Activated CD8-positive, alpha-beta T cell treated with anti-CD3 and anti-CD28 coated beads, Interleukin-2, amount 10 ng/mL, durations not matched to agents 7 days and 5 days (primary cell): ENCODE measurements at places on chromosomes 16 and 17. TPM values are rescaled to one million over a fixed set of nuclear protein-coding genes. Genes with fewer than 3 reads are reported as not detected.

Gene TBC1D3I
- 0.31 TPM for total RNA-seq

Gene OTOA
- not detected for total RNA-seq

Gene RSKR
- 23.0 TPM for total RNA-seq

Gene MT1M
- total RNA-seq = not detected

Gene NAGLU
- total RNA-seq = 19.3 TPM

DNA sequence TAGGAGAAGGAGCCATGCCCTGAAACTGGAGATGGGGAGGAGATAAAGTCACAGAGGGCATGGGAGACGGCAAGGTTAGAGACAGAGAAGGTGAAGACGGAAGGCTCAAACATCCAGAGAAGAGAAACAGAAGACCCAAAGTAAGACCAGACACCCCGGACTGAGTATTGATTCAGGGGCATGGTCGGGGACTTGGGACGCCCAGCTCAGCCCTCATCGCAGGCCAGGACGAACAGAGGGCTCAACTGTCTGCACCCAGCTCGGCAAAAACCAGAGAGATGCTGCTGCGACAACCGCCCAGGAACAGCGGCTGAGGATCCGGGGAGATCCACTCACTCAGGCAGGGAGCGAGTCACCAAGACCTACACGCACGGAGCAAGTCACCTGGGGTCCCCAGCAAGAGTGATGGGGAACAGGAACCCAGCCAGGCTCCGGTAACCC lies 999 bp downstream of the XYLT1 start:
- H3K4me1 ChIP-seq = peaks cover 53% of the 10 kb centered on the region
- peak overlapping the region; percentile 91 for H3K27ac ChIP-seq
- H3K4me3 ChIP-seq = peak overlapping the region; percentile 90

- peak overlapping the region; percentile 71 for H3K27ac ChIP-seq
- H3K27me3 ChIP-seq = peaks cover 74% of the 10 kb centered on the region
- H3K36me3 ChIP-seq = peaks cover 3% of the 10 kb centered on the region
- no peak for DNase-seq
- peaks cover 36% of the 10 kb centered on the region for H3K4me1 ChIP-seq
Observed at GRCh38 chr17:48611213-48611612, 396 bp upstream of the HOXB7 start.

DNA sequence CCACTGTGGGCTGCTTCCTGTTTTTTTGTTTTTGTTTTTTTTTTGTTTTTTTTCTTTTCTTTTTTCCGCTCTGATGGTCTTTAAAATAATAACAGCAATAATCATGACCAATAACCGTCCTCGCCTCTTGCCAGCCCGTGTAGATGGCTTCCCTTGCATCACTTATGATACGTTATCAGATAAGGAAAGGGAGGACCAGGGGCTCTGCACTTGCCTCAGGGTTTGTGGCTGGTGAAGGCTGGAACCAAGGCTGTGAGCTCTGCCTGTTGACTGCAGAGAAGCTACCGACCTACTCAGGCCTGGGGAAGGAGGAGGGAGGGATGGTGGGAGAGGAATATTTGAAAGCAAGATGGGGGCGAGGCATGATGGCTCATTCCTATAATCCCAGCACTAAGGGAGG lies 114.0 kb upstream of the SDK2 start:
- H3K4me1 ChIP-seq = peaks cover 3% of the 10 kb centered on the region
- no peaks in the 10 kb centered on the region for H3K27me3 ChIP-seq
- H3K4me3 ChIP-seq = no peak overlapping the region

- peaks cover 53% of the 10 kb centered on the region for H3K36me3 ChIP-seq
- no peak for DNase-seq
- no peaks in the 10 kb centered on the region for H3K27me3 ChIP-seq
- no peak overlapping the region for H3K27ac ChIP-seq
- no peaks in the 10 kb centered on the region for H3K4me1 ChIP-seq
Observed at GRCh38 chr17:50993544-50993943, 127.1 kb downstream of the SPAG9 start.

- peaks cover 19% of the 10 kb centered on the region for H3K27me3 ChIP-seq
- H3K4me1 ChIP-seq = no peaks in the 10 kb centered on the region
- no peak overlapping the region for H3K4me3 ChIP-seq
- no peak overlapping the region for H3K27ac ChIP-seq
- no peak for DNase-seq
Observed at GRCh38 chr17:56451629-56452028, 141.9 kb upstream of the NOG start.

- peaks cover 9% of the 10 kb centered on the region for H3K36me3 ChIP-seq
- H3K27me3 ChIP-seq = no peaks in the 10 kb centered on the region
- no peak for DNase-seq
- peak overlapping the region; percentile 34 for H3K4me3 ChIP-seq
- H3K27ac ChIP-seq = peak overlapping the region; percentile 39
Observed at GRCh38 chr16:4800290-4801041, 2.0 kb downstream of the ROGDI start.

DNA sequence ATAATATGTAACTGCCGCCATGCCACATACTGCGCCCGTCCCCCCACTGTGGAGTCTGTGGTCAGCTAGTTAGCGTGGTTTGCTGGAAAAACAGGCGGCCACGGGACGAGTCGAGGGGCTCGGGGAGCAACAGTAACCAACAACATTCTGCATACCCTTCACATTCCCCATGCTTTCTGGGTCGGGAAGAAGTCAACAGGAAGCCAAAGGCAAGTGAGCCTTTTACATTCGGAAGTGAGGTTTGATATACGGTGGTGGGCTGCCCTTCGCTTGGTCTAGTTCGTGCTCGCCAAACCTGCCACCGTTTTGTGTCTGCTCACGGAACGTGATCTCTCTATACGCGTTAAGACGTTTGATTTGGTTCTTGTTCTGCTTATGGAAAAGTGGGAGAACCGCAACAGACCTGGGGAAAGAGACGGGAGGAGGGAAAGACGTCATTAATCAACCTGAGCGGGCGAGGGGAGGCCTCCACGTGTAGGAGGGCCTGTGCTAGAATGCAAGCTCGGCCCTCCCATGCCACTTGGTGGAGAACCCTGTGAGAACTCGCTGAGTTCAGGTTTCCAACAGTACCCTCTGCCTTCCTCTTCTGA lies 28.9 kb upstream of the CFAP20 start:
- no peak for DNase-seq
- no peaks in the 10 kb centered on the region for H3K4me1 ChIP-seq
- H3K27ac ChIP-seq = no peak overlapping the region
- H3K4me3 ChIP-seq = no peak overlapping the region
- H3K36me3 ChIP-seq = peaks cover 21% of the 10 kb centered on the region

- no peaks in the 10 kb centered on the region for H3K27me3 ChIP-seq
- peak; percentile 54 for DNase-seq
- peak overlapping the region; percentile 96 for H3K27ac ChIP-seq
Observed at GRCh38 chr17:4365628-4366326, 698 bp downstream of the UBE2G1 start.
